Left lobe of liver (tissue), 2 donors: ENCODE measurements at places on chromosomes 6 and 20. TPM values are rescaled to one million over a fixed set of nuclear protein-coding genes. Genes with fewer than 3 reads are reported as not detected.
A peak's percentile ranks its signal among the peaks of the same experiment; 100 is the strongest.

- no peak for DNase-seq
Measured at GRCh38 chr6:75611702-75612375, 10.2 kb downstream of the SENP6 start.

DNA sequence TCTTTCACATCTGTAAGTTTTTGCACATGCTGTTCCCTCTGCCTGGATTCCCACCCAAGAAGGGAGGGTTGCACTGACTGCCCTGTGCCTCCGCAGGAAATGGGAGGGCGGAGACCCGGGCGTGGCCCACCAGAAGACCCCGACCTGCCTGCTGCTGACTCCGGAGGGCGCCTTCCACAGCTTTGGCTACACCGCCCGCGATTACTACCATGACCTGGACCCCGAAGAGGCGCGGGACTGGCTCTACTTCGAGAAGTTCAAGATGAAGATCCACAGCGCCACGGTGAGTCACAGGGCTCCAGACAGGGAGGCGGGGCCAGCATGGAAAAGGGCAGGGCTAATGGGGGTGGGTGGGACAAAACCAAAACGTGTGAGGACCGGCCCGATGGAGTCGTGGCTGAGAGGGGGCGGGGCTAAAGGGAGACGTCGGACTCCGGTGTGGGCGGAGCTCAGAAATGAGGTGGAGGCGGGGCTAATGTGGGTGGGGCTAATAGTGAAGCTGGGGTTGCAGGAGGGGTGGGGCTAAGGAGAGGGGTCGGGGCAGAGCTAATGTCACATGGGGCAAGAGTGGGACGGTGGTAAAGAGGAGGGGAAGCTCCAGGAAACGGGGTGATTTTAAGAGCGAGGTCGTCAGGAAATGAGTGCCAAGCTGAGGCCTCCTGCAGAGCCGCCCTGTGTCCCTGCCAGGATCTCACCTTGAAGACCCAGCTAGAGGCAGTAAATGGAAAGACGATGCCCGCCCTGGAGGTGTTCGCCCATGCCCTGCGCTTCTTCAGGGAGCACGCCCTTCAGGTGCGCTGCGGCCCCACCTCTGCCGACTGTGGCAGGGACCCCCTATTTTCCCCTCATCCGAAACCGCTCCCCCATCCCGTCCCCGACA lies 12.6 kb downstream of the HSPA12B start:
- DNase-seq: no peak

DNA sequence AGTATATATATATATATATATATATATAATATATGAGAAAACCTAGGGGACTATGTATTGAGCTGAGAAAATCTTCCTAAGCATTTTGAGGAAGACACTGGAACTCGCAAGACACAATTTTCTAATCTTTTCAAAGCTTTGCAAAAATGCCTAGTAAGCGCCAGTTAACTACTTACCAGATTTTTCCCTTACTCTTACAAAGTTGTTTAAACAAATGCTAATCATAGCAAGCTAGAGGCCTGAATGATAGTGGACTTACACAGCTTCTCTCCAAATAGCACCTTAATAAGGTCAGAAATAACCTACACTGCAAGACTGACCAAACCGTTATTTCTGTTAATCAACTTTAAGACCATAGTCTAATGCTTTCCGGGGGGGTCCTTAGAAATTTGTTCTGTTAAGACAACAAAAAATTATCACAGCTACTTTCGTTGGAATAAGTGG lies 56.1 kb upstream of the HFE start:
- DNase-seq: no peak

- no peak for DNase-seq
Measured at GRCh38 chr20:21105429-21106170, 558 bp downstream of the LINC00237 start.

DNA sequence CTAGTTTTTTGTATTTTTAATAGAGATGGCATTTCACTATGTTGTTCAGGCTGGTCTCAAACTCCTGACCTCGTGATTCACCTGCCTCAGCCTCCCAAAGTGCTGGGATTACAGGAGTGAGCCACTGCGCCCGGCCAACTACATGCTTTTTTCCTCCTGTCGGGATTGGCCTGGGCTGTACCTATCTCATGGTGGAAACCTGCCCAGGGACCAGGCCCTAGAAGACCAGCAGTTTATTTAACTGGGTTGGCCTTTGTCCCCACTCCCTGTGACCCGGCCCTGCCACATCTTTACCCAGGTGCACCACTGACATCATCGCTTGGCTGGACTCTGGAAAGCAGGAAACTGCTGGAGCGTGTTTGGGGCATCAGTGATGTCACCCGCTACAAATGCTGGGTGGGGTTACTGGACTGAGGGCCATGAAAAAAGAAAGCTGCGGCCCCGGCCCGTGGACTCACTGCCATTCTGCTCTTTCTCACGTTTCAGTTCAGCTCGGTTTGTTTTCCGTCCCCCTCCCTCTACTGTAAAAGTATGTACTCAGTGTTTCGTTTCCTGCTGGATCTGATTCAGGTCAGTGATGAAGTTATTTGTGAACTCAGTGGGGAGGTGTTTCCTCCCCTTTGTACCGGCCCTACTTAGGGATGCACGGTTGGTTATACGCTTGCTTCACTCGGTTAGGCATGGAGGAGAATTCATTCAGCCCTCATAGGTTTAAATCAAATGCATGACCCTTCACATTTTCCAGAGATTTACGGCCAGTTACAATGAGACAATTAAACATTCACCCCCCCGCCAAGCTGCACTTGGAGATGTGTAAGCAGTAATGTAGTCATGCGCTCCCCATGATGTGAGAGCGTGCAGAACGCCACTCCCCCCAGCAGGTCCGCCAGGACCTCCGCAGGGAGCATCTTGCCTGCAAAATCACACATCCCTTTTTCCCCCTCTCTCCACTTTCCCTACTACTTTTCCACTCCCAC lies 179.3 kb downstream of the MTHFD1L start:
- peak; percentile 96 for DNase-seq

DNA sequence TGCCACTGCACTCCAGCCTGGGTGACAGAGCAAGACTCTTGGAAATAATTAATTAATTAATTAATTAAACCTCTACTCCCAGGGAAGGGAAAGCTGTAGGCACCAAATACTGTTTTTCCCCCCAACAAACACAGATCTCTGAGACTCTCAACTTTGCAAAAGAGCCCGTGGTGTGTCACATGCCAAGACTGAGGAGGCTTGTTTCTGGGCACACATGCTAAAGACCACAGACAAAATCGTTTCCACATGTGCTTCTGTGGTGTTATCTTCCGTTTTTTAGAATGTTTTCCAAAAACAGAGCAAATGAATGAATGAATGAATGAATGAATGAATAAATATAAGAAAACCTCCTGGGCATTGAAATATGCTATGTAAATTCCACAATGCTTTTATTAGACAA lies 55.6 kb upstream of the ATXN1 start:
- DNase-seq: no peak

The KIFC1 gene
- total RNA-seq: 0.38 TPM
